HEK293T (cell line): ENCODE measurements at places on chromosomes 5 and 9.
A peak's percentile ranks its signal among the peaks of the same experiment; 100 is the strongest.

DNA sequence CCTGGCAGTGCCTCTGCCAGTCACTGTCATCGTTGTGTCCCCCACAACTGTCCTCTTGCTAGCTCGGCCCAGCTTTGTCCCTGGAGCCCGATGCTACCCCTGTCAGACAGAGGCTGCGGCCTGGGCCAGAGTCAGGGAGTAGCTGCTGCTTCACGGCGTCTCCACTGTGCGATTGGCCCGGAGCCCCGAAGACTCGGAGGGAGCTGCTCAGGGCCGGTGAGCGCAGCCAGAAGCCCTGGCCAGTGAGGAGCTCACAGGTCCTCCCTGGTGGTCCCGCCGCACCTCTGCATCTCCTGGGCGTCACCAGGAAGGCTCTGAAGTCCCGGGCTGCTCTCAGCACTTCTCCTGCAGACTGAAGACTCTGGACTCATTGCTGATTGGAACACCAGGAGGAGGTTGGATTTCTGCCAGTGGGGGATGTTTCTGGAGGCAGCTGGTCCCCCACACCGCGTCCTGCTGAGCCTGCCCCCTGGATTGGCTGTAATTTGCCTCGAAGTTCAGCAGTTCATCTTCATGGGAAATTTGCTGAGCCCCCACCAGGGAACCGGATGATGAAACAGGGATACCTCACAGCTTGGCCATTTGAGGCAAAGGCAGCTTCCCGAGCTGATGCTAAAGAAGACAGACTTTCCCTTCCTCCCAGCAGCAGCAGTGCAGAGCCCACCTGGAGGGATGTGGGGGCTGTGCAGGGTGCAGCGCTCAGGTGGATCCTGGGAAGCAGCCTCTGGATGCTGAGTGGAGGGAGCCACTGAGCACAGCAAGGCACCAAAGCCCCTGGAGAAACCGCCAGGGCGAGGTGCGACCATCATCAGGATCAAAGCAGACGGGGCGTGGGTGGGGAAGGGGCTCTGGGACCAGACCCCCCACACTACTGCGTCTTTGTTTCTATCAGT is 45.6 kb downstream of the USP20 start:
- DNase-seq: no peak

DNA sequence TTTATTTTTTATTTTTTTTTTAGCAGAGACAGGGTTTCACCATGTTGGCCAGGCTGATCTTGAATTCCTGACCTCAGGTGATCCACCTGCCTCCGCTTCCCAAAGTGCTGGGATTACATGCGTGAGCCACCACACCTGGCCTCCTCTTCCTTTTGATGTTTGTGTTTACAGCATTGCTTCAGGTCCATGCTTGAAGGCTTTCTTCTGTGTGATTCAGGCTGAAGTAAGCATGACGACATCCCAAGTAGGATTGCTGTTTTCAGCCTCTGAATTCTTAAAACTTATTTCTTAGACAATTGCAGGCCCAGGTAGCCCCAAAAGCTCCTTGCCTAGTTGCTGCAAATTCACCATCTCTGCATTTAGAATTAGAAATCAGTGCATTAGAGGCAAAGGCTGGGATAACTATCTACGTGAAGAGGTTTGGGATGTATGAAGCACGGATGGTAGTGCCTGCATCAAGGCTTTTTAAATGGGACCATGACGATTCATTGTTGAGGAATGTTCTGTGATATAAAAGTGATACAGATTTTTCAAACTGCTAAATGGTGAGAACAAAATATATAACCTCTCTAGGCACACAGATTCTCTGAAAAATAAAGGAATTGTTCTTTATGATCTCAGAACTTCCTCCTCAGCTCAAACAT is 3.0 kb upstream of the ETF1 start:
- no peak for DNase-seq

- peak; percentile 99 for DNase-seq
These were observed at the start of gene DNAJC25 for GRCh38 chr9:111631214-111631971. Gene DNAJC25 (plus strand): TSS chr9:111631334. CDS start chr9:111631408, 74 bp downstream.

DNA sequence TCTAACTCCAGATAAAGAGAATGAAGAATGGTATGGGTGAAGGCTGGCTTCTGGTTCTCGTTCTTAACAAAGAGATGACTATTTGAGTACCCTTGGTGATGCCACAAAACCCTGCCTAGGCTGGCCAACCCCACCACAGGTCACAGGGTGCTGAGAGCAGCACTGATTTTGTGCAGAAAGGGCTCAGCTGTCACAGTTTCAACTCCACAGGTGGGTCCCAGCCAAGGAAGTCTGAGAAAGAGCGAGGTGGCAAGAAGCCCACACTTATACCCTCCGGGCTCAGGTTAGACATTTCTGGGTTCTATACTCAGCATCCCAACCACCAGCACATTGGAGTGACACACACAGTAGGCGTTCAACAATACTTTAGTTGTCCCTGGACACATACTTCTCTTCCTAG is 118.1 kb downstream of the SLIT3 start:
- no peak for DNase-seq

DNA sequence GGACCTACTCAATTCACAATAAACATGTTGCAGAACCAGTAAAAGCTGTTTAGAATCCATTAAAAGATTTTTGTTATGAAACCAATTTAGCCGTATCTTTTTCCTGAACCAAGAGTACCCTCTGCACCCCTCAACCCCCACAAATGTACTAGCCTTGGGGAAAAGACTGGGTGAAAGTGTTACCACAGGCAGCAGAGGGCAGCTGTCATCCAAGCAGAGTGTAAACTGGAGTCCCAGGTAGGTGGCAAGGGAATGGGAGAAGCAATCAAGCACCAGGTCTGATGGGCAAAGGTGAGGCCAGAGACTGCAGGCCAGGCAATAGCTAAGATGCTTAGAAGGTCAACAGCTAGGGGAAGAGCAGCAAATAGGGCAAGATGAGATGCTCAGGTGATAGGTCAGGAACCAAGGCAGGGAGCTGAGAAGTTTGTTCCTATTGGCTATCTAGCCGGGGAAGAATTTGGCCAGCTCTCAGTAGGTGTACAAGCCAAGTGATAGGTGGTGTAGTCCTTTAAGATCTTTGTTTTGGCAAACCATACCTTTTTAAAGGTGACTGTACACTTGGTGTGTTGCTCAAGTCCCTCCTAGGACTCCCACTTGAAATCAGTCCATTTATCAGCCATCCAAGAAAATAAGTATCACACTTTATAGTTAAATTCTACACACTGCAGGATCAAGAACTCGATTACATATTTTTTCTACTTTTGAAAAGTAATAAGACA is 77.8 kb upstream of the CCDC112 start:
- no peak for DNase-seq

- DNase-seq: peak; percentile 41
These were observed 3.1 kb upstream of the VAV2 start for GRCh38 chr9:133995012-133995896.

DNA sequence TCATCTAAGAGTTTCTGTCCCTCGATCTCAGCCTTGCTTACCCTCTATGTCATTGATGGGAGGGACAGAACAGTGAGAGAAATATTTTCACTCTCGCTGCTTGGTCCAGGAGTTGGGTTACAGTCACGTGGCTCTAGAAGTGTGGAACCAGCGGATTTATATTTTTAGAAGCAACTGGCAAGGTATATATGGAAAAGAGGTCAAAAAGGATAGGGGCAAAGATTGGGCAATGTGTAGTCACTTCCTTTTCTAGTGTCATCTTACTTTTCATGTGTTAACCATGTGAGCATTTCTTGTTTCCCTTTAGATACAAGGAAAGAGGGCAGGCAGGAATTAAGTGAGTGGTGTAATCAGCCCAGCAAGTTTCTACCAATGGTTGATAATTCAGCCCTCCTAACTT is 111.5 kb upstream of the ZNF366 start:
- DNase-seq: no peak

DNA sequence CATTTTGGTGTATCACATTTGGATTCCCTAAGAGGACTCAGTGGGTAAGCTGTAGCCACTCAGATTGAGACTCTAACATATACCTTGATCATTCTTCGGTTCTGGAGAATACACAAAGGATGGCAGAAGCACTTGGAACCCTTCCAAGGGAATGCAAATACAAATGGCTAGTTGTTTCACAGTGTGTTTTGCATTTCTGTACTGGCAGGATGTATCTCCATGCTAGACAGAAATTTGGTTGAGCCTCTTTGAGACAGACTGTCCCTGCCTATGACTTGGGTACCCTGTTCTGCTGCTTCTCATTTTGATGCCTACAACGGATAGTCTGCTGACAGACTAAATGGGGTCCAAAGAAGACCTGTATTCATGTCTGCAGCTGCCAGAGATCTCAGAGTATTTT is 273.5 kb downstream of the TMEM38B start:
- no peak for DNase-seq

DNA sequence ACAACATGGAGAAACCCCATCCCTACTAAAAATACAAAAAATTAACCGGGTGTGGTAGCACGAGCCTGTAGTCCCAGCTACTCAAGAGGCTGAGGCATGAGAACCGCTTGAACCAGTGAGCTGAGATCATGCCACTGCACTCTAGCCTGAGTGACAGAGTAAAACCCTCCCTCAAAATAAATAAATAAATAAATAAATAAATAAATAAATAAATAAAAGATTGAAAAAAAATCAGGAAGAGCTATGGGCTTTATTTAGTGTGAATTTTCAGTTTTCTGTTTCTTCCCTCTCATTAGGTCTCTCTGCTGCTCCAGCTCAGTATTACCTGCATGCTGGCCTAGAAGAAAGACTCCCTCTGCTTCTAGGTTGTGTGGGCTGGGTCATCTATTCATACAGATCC is 47.8 kb upstream of the TRMT10B start:
- DNase-seq: no peak

GRCh38 chr9:32449969-32450368 is 65.5 kb downstream of the ACO1 start:
- DNase-seq: no peak

DNA sequence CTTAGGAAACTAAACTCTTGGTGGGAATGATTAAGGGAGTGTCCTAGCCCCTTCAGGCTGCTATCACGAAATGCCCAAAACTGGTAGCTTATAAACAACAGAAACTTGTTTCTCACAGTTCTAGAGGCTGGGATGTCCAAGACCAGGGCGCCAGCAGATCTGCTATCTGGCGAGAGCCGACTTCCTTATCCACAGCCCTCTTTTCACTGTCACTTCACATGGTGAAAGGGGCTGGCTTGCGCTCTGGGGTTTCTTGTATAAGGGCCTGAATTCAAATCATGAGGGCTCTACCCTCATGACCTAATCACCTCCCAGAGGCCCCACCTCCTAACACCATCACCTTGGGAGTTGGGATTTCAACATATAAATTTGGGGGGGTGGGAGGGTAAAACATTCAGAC is 49.1 kb downstream of the IPPK start:
- no peak for DNase-seq

GRCh38 chr9:79430619-79431018 is 141.1 kb upstream of the TLE4 start:
- no peak for DNase-seq

DNA sequence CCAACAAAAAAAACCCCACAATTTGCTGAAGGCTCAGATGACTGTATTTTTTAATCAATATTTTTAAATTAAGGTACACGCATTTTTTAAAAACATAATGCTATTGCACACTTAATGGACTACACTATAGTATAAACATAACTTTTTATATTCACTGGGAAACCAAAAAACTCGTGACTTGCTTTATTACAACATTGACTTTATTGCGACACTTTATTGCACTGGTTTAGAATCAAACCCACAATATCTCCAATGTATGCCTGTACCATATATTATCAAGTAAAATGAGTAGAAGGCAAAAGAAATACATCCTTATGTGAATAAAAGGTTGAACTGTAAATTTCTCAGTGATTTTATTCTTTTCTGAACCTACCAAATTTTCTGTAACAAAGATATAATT is 53.7 kb downstream of the RICTOR start:
- no peak for DNase-seq

DNA sequence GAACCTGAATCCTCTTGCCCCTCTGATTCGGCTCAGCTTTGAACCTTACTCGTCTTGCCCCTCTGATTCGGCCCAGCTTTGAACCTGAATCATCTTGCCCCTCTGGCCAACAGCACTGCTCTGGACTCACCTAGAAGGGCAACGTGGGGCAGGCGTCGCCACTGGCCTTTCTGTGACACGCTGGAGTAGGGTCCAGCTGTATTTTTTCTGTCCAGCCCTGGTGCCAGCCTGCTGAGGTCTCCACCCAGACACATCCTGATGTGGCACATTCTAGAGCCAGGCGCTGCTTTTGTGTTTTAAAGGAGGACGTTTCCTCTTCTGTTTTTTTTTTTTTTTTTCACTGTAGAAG is 15.2 kb upstream of the CPEB4 start:
- DNase-seq: no peak

- no peak for DNase-seq
These were observed 34.1 kb upstream of the GDNF start for GRCh38 chr5:37873988-37874387.

DNA sequence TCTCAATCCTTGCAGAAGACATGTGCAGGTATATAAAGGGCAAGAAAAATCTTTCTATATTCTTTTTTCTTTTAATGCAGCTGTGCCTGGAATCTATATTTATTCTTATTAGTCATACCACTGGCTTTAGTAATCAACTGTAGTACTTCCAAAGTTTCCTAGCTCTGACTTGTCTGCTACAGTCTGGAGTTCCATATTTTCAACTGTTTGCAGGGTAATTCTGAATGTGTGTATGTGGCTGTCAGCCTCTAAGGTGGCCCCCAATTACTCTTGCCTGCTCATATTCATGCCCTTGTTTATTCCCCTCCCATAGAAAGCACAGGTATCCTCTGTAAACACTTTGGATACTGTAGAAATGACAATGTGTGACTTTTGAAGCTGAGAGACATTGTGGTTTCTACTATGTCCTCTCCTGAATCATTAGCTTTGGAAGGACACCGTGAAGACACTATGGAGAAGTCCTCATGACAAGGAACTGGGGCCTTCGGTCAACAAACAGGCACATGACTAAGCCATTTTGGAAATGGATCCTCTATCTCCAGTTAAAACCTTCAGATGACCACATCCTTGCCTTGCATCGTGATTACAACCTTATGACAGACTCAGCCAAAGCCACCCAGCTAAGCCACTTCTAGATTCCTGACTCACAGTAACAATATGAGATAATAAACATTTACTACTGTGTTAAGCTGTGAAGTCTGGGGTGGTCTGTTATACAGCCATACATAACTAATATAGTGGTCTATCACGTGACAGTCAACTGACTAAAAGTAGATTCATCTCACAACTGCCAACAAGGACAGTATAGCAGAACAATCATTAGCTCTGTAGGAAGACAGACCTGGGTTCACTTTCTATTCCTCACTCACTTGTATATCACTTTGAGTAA is 49.5 kb upstream of the SUSD1 start:
- DNase-seq: no peak

DNA sequence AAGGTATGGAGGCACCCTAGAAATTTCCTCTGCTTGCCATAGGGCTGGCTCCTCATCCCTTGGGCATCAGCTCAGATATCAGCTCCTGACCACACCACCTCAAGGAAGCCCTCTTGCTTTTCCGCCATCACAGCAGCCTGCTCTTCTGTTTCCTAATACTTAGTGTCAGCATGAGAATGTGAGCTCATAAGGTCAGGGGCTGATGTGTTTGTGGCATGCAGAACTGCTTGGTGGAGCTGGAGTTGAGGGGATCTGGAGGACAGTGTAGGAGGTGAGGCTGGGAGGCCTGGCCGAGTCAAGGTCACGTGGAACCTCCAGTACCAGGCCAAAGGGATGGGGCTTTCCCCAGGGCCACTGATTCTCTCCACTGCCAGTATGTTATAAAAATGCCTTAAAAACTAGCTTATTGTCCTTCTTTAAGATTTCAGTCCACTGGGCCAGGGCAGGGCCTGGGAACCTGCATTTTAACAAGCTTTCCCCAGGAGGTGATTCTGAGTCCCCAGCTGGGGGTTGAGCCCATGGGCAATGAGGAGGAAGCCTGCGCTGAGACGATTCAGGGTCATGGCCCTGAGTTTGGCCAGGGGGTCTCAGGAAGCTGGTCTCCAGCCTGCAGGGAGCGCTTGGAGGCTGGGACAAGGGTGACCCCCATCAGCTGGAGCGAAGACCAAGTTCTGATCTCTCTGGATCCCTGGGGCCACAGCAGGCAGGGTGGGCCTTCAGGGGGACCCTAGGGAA is 28.6 kb downstream of the DAB2IP start:
- DNase-seq: no peak
